ENCODE measurements at places on chromosomes 1 and 21.

- DNase-seq, result no peak
These were observed 347.8 kb downstream of the DUSP10 start for GRCh38 chr1:221394011-221394544.

DNA sequence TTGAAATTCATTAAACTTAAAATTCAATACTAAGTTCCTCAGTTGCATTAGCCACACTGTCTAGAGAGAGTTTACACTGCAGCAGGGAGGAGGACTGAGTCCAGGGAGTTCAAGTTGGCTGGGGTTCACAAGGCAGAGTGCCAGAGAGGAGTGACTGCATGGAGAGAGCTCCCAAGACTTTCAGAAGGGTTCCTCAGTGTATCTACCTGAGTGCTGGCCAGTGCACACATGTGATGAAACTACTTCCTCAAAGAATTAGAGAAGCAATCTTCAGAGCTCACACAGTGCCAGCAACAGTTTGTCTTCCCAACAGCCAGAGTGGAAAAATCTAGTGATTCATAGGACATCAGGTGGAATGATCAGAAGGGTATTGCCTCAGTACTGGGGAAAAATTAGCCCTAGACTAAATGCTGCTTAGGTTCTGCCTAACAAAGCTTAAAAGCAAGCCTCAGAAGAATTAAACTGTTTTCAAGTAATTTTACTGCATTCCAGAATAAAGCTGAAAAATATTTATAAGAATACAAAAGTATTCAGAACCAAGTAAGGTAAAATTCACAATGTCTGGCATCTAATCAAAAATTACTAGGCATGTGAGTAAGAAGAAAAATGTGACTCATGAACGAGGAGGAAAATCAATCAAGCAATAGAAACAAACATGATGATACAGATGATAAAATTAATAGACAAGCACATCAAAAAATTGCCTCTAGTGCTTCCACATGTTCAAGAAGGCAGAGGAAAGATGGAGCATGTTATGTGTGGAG is 10.4 kb upstream of the WNT3A start:
- no peak for DNase-seq

DNA sequence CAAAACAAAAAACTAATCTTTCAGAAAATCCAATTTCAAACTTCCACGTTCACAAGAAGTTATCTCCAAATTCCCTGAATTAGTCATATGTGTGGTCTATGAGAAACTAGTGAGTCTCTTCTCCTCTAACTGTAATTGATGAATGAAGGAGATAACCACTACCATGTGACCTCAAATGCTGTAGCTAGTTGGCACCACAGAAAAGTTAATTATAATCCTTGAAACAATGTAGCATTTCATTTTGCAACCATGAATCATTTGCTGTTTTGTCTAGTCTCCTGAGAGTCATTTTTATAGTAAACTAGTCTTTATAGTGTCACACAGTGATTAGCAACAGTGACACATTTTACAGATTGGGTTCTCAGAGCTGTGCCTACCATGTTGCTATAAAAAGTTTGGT is 287.5 kb downstream of the LRRIQ3 start:
- no peak for DNase-seq

DNA sequence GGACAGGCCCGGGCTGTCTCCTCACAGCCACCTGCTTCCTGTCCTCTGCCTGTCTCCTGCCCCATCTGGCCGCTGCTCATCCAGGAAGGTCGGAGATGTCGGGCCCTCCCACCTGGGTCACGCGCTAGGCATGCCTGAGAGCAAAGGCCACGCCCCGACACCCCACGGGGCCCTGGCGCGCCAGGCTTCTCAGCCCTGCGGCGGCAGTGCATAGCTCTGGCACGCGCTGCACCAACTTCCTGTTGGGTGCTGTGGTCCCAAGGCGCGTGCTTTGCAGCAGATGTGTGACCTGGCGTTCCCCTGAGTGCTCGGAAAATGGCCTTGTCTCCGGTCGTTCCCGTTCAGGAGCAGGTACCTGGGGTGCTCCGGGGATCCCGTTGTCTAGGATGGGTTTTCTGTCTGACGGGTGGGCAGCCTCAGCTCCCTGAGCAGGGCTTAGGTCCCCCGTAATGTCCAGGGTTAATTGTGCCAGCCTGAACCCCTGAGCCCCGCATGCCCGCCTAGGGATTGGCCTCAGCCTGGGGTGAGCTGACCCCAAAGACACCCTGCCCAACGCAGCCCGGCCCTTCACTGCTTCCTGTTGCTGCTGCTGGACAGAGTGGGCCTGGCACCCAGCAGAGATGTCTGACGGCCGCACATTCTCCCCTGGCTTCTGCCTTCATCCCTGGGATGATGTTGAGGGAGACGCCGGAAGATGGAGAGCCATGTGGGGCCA is 19.4 kb upstream of the KCNAB2 start:
- DNase-seq, result no peak

GRCh38 chr1:74534241-74534640 is 21.8 kb upstream of the LRRC53 start:
- no peak for DNase-seq

DNA sequence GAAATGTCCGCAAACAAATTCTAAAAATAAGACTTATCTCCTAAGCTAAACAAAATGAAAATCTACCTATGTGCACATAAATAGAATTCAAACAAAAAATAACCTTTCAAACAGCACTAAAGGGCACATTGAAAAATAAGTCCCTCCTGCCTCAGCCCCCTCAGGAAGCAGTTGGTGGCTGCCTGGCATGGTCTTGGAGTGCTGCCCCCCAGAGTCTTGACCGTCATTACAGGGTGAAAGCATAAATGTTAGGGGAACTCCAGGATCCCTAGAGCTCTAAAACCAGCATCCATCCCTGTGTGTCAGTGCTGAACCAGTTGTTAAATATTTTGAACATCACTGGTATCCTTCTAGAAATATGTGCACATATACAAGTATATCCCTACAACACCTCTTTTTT is 6.5 kb upstream of the NPL start:
- DNase-seq, result no peak

- DNase-seq, result no peak
These were observed 12.2 kb downstream of the NGF start for GRCh38 chr1:115325874-115326273.

GRCh38 chr1:14977338-14977931 is 176.1 kb upstream of the TMEM51 start:
- no peak for DNase-seq

DNA sequence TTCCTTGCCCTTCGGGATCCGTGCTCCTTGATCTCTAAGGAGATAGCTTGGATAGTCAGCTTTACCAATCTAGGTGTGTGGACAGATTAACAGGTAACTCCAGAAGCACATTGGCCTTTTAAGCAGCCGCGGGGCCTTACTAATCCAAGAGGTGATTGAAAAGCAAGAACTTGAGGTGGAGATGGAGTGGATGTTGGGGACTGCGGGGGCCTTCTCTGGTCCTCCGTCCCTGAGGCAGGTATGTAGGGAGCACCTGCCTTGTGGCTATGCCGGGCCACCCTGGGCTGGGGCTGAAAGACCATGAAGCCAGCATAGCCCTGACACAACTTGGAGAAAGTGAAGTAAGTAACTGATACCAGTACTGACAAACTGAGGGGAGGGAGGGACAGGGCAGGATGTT is 10.6 kb downstream of the SOX13 start:
- DNase-seq, result no peak

GRCh38 chr1:235004276-235004675 is 124.4 kb downstream of the TOMM20 start:
- no peak for DNase-seq

- DNase-seq, result no peak
These were observed 70.1 kb upstream of the LRRC7 start for GRCh38 chr1:69497441-69498221.

DNA sequence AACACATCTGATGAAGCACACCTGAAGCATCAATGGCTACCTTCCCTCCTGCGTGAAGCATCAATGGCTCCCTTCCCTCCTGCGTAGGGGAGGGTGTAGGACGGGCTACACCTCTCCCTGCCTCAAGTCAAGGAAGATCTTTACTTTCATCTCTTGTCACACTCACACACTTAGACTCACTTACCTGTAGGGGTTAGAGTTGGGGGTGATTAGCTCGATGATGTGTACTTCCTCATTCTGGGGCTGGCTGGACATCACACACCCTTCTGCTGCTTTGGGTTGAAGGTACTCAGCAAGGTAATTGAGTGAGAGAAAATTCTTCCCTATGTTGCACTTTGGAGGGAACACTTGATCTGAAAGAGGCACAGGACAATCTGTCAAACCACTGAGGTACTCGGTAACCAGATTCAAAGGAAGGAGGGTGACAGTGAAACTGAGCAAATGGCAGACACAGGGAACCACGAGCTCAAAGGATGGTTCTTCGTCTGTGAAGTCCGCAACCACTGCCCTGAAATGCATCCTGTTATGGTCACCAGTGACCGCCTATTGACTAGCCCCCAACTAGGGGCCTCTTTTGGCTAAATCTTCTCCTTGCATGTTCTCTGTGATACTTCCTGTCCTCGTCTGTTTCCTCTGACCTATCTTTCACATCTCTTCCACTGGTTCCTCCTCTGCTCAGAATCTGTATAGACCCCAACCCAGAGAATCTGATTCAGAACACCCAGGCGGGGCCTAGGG is 156.2 kb downstream of the TGFBR3 start:
- no peak for DNase-seq

GRCh38 chr1:54355931-54356679 is 50.1 kb downstream of the SSBP3 start:
- no peak for DNase-seq

DNA sequence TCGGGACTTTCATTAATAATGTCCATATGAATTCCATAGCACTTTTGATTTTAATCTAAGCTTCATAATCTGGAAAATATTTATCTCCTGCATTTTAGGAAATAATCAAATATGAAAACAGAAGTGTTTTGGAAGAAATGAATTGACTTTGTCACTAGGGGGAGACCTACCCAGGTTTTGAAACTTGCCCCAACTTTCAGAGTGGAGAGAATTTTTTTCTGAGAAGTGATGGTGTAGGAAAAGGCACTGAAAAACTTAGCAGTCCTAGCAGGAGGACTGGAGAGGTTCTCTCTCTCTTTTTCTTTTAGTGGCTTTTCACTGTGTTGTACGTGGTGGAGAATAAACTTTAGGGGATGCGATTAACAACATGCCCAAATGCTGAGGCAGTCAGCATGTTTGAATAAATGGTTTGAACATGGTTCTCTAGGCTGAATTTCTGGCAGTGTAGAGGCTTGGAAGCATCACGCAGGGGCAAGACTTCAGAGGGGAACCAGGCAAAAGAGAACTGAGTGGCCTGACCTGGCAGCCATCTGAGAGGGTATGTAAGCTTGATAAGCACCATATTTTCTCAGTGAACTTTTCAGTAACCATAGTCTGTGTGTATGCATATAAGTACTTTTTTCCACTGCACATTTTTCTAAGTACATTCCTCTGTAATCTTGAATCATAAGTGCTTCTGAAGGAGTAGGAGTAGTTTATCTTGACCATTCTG is 68.3 kb upstream of the NEK7 start:
- no peak for DNase-seq

GRCh38 chr21:36654324-36654723 is 44.6 kb upstream of the SIM2 start:
- DNase-seq, result no peak

DNA sequence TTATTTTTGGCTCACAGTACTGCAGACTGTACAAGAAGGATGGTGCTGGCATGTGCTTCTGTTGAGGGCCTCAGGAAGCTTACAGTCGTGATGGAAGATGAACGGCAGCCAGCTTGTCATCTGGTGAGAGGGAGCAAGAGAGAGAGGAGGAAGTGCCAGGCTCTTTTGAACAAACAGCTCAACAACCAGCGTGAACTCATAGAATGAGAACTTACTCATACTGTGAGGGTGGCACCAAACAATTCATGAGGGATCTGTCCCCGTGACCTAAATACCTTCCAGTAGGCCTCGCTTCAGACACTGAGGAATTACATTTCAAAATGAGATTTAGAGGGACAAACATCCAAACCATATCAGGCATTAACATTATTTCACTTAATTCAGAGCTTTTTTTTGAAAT is 84.7 kb downstream of the PKN2 start:
- no peak for DNase-seq

- no peak for DNase-seq
These were observed 236.8 kb downstream of the SMYD3 start for GRCh38 chr1:246270236-246270635.

- no peak for DNase-seq
These were observed 4.6 kb downstream of the KRTAP10-12 start for GRCh38 chr21:44701541-44701940.

DNA sequence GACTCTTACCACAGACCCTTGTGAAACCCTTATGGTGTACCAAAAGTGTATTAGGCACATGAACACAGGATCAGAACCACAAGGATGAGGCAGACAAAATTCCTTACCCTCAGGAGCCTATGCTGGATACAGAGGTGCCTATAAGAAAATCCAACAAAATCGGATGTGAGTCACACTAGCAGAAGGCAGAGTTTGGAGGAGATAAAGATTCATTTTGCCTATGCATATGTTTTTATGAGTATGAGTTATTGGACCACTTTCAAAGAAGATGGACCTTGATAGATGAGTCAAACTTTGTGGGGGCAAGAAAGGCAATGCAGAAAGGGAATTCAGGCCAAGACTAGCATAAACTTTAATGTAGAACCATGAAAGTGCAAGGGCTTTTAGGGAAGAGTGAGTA is 17.0 kb downstream of the CAMK1G start:
- no peak for DNase-seq

DNA sequence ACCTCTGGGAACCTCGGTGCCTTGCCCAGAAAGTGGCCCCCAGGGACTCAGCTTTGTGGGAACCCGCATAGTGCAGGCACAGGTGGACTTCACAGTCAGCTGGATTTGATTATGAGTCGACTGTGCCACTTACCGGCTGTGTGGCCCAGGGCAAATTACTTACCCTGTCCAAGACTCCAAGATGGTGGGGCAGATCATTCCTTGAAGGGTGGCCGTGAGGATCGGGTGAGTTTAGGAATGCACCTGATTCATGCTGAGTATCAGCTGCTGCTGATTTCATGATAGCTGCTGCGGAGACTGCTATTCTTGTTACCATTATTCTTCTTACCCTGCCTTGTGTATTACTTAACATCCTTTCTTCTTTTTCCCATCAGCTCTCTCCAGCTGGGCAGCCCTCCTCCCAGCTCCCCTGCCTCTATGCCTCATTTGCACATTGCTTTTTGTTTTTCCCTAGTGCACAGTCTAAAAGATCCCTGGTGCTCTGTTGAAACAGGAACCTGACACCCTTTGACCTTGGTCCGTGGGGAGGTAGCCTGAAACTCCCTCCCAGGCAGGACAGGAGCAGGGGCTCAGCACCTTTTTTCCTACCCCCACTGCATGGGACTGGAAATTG is 40.5 kb upstream of the FHAD1 start:
- DNase-seq, result no peak
